ENCODE measurements at places on chromosomes 4 and X. TPM values are rescaled to one million over a fixed set of nuclear protein-coding genes. Genes with fewer than 3 reads are reported as not detected.

GPR50 gene
- not detected for total RNA-seq

DNA sequence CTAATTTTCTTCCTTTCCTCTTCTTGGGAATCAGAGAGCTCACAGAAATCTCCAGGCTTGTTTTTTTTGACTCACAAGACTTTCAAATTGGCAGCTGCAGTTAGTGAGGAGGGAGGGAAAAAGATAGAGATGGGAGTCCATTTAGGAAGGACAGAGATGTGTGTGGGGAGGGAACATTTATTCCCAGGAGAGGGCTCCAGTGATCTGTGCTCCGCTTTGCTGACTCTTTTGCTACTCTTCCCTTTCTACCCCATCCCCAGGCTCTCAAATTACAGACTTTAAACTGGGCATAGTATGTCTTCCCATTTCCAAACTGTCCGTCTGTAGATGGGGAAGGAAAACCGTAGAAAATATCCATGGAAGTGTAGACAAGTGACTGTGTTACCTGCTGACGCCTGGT, 39.1 kb upstream of the UCP1 start:
- no peak for DNase-seq

CYTL1 gene
- total RNA-seq, result 154 TPM

- peak; percentile 25 for DNase-seq
Observed at GRCh38 chr4:25767877-25768725, 94.7 kb downstream of the SEL1L3 start.

DNA sequence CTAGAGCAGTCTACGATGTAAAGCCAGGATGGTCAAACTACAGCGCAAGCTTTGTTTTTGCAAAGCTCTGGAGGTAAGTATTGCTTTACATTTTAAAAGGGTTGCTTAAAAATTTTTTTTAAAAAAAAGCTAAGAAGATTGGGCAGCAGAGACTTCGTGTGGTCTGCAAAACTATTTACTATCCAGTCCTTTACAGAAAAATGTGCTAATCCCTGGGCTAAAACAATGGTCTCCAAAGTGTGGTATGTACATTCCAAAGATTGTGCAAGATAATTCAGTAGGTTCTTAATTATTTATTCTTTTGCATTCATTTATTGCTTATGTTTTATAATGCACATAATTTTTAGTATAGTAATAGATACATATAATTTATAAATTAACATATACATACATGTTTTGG, 113.2 kb downstream of the MFAP3L start:
- DNase-seq, result no peak

GRCh38 chrX:16212024-16212423, 44.7 kb downstream of the MAGEB17 start:
- DNase-seq, result no peak

DNA sequence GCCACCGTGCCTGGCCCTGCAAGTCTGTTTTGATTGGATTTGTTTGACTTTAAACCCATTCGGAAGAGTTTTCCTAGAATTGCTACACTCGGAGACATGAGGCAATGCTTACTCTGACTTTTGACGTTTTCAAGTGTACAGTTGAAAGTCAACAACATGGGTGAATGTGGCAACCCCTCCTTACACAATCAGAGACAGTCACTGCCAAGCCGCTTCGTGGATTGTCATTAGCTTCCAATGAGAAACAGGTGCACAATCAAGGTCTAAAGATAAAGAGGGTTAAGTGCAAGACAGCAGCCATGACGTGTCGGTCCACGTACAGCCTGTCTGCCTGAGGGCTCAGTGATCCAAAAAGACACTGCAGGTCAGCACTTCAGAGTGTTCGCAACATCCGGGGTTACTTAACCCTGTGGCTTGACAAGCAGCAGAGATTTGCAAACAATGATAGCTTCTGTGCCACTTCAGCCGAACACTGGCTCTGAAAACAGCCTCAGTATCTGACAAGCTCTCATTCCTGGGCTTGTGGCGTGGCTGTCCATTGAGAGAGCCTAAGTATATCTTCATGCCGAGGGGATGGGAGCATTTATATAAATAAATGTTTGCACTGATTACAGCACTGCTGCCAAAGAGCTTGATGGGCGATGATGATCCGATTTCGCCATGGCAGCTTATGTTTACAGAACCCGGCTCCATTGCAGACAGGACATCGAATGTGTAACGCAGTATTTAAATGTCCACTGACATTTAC, 180.0 kb downstream of the DHRSX start:
- no peak for DNase-seq

OR13H1 gene
- not detected for total RNA-seq

- no peak for DNase-seq
Observed at GRCh38 chrX:50372966-50373365, 97.7 kb downstream of the DGKK start.

FHIP1A gene
- 1.3 TPM for total RNA-seq

- DNase-seq, result no peak
Observed at GRCh38 chrX:104864296-104864695, 298.3 kb downstream of the IL1RAPL2 start.

KIAA1210 gene
- not detected for total RNA-seq

- no peak for DNase-seq
Observed at GRCh38 chrX:71910643-71910985, at the start of gene NHSL2. TSS of gene NHSL2 (plus strand) at chrX:71910845.

DNA sequence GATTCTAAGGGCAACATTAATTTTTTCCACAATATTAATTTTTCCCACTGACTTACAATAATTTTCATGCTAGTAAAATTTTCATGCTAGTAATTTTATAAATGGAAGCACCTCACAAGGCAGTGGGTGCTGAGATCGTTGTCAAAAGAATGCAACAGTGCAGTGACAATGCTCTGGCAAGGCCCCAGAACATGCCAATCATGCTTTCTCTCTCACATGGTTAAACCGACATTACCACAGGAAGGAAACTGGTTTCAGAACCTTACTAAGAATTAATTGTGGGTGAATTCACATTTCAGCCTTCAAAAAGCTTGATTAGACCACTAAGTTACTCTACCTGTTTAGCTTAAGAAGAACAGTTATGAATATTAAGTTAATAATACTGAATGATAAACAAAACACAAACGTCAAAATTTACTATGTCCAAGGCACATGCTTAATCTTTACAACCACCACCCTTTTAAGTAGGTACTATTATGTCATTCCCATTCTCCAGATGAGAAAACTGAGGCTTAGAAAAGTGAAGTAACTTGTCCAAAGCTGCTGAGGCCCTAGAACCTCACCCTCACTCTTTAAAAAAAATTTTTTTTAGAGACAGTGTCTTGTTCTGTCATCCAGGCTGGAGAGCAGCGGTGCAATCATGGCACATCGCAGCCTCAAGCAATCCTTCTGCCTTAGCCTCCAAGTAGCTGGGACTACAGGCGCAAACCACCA, 10.0 kb upstream of the OPHN1 start:
- no peak for DNase-seq

RRAGB gene
- total RNA-seq, result 67.5 TPM

Data from glomerular endothelial cell (primary cell).